ENCODE measurements at places on chromosomes 1 and 21. TPM values are rescaled to one million over a fixed set of nuclear protein-coding genes. Genes with fewer than 3 reads are reported as not detected.

ORC1 gene
- 3.2 TPM for total RNA-seq

PAPPA2 gene
- total RNA-seq: 15.4 TPM

SCAMP3 gene
- total RNA-seq: 33.3 TPM

ADAMTS1 gene
- total RNA-seq: 42.4 TPM

SLAMF9 gene
- total RNA-seq: 0.09 TPM

REG4 gene
- total RNA-seq: not detected

TDRD5 gene
- not detected for total RNA-seq

CEP350 gene
- total RNA-seq: 61.5 TPM

DLGAP3 gene
- total RNA-seq: not detected

FCAMR gene
- total RNA-seq: not detected

KRTAP19-3 gene
- not detected for total RNA-seq

MYOG gene
- total RNA-seq: not detected

H6PD gene
- total RNA-seq: 46.6 TPM

PAQR6 gene
- 0.59 TPM for total RNA-seq

ADIPOR1 gene
- total RNA-seq: 120 TPM

ATP13A2 gene
- 85.3 TPM for total RNA-seq

ERICH3 gene
- 0.05 TPM for total RNA-seq

FAM72B gene
- total RNA-seq: 2.5 TPM

OR2T2 gene
- total RNA-seq: not detected

CFHR4 gene
- not detected for total RNA-seq

GORAB gene
- 21.9 TPM for total RNA-seq

HES3 gene
- not detected for total RNA-seq

CCDC27 gene
- not detected for total RNA-seq

KRTAP26-1 gene
- total RNA-seq: not detected

Data from smooth muscle cell of the umbilical artery (primary cell).